Spinal cord (tissue), 10 donors: ENCODE measurements at places on chromosomes 2 and 18.

DNA sequence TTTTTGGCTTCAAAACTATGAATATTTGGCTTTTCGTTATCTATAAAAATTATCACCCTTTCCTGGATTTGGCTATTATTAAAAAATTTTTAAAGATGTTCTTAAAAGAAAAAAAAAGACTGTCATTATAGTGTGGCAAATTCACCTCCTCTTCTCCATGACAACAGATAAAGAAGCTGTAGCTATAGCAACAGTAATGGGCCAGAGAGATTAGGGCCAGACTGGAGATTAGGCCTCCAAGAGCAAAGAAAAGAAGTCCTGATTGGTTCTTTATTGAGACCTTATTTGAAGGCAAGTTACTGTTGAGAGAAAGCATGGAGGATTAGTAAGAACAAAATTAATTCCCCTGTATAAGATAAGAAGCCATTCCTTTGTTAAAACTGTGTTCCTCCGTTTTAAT, 812.5 kb downstream of the DCC start:
- DNase-seq, result no peak

DNA sequence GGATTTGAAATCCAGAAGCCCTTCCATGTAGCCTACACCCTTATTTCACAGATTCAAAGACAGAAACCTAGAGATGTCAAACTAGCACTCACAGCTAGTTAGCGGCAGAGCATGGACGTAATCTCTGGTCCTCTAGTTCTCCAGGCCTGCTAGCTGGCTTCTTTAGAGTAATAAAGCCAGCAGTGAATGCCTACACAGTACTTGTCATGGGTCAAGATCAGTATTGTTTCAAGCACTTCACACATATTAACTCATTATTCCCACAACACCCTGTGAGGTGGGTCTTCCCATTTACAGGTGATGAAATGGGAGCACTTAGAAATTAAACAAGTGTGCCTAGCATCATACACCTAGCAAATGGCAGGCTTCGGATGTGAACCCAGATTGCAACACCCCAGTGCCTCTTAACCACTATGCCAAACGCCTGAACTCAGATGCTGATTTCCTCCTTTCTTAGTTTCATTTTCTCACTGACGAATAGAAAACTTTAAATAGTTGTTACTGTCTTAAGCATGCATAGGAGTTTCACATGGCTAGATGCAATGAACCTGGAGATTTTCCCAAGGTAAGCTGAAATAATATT, 14.5 kb upstream of the ZBTB14 start:
- no peak for DNase-seq

GRCh38 chr2:112881217-112881985, 29.6 kb upstream of the IL37 start:
- peak; percentile 14 for DNase-seq

GRCh38 chr2:234629596-234629995, 132.7 kb upstream of the ARL4C start:
- peak; percentile 85 for DNase-seq

DNA sequence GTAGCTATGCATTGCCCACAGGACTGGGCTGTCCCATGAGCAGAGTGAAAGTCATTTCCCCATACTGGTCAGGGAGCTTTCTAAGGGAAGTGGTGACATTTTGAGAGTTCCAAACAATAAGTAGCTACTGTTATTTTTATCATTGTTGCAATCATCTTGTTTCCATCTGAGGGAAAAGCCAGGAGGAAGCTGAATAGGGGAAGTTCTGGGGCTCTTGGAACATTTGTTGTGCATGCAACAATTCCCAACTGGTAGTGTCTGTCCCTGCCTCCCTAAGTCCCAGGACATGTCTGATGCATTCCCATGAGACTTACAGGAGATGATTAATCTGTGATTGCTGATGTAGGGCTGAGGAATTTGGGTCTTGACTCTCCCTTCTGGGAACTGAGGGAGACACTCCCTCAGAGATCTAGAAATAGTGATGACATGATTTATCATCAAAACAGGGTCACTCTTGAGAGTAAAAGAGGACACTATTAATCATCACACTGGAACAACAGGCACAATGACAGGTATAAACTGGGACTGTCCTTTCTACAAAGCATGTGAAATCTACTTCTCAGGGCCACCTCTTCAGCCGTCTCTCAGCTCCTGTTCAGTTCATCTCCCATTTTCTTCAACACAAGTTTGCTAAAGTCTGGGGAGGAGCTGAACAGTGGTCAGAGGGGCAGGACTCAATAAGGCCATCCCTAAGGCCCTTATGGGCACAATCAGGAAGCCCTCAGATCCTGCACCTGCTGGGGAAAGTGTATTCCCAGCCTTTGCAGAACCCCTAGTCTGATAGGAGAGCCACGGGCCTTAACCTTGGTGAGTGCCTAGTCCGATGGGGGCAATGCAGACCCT, 28.0 kb upstream of the MARCO start:
- no peak for DNase-seq

DNA sequence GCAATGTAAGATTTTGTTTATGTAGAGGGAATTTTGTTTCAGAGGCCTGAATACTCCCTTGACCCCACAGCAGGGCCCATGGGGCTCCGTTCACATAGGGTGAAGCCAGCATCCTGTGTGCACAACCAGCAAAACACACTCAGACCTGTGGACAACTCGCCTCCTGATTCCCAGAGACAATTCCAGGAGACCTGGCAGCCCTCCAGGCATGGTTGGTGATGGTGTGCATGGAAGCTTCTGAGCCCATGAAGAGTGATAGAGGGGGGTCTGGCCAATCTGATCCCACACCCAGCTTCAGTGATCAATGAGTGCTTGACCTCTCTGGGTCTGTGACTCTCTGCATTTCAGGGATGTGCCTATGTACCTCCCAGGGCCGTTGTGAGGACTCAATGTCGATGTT, 91.0 kb upstream of the RAB6C start:
- DNase-seq, result no peak

GRCh38 chr2:112488201-112488600, 6.2 kb downstream of the TTL start:
- no peak for DNase-seq

- no peak for DNase-seq
Measured at GRCh38 chr18:61596296-61596695, 263.1 kb downstream of the CDH20 start.

- DNase-seq, result no peak
Measured at GRCh38 chr2:9889812-9890261, 46.6 kb downstream of the TAF1B start.

DNA sequence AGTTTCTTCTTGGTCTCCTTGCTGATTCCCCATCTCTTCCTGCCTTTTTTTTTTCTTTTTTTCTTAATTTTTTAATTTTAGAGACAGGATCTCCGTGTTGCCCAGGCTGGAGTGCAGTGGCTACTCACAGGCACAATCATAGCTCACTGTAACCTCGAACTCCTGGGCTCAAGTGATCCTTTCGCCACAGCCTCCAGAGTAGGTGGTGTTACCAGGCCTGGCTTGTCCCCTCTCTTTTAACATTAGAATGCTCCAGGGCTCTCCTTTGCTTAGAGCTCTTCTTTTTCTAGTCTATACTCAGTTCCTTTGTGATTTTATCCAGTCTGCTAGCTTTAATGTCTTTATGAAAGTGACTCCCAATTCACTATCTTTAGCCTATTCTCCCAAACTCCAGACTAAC, 89.2 kb downstream of the ARHGEF33 start:
- DNase-seq, result no peak

DNA sequence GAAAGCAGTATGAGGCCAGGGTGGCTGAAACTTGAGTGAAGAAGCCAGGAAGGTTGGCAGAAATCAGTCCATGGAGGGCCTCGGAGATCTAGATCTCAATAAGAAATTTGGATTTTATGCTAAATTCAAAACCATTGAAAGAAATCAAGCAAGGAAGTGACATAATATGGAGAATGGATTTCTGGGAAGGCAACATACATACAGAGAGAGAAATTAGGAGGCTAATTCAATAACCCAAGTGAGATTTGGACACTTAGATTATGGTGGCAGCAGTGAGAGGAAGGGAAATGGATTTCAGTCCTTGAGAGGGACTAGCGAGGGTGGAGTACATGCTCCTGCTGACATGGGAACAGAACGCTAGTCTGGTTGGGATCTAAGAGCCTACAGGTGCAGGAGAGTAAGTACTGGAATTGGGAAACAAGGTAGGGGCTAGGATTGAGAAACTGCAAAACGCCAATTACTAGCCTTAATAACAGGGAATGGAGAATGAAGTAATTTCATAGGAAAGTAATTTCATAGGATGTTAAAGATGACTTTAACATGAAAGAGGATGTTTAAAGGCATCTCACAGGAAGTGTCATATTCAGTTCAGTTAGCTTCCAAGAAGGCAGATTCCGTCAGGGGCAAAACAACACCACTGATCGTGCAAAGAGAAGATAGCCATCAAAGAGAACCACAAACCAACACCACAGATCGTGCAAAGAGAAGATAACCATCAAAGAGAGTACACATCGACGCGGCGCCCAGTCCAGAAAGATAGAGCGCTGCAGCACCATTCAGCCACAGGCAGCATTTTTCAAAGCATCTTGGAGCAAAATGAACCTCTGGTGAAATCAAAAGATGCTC, 27.2 kb downstream of the CDKL4 start:
- no peak for DNase-seq

DNA sequence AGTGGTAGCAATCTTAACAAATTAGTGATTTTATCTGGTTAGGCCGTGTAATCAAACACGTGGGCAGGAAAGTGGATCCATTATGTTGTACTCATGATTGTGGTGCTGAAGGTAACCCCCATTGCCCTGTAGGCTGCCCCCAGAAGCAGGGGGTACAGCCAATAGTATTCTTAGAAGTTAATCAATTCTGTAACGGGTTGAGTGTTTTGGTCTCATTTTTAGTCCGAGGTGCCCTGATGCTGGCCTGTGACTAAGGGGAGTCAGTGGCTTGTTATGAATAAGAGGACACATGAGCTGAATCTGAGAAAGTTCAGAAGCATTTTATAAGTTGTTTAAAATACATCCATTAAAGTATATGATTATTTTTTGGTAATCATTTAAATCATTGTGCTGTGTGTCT, 8.6 kb downstream of the EPAS1 start:
- no peak for DNase-seq

DNA sequence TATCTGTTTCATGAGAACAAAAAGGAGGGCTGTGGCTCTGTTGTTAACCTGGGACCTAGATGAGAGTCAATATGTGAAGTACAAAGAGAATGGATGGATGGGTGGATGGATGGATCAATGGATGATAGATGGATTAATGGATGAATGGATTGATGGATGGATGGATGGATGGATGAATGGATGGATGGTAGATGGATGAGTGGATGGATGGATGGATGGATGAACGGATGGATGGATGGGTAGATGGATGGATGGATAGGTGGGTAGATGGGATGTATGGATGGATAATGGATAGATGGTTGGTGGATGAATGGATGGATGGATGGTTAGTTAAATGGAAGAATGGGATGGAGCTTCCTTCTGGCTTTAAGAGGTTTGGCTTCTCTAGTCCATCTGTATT, 396.7 kb downstream of the ALK start:
- DNase-seq, result no peak

DNA sequence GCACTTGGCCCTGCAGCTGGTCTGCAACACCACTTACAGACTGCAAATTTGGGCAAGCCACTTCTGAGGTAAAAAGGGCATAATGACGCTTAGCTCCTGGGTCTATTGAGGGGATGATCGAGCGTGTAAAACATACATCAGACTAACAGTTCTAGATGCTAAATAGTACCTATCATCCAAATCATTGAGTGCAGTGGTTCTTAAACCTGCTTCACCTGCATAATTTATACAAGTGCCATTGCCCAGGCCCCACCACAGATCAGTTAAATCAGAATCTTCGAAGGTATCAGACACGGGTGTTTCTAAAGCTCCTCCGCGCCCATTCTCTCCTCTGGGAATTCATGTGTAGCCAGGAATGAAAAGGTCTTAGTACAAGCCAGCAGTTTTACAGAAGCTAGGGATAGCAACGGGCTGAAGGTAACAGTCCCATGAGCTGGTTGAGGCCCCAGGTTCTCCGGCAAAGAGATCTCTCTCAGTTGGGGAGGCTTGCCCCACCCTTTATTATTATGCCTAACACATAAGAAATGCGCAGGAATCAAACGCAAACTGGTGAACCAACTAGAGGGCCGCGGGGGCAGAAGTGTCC, 737 bp upstream of the RNF181 start:
- DNase-seq, result no peak

- DNase-seq, result no peak
Measured at GRCh38 chr2:239361311-239361642, 39.5 kb downstream of the HDAC4 start.

DNA sequence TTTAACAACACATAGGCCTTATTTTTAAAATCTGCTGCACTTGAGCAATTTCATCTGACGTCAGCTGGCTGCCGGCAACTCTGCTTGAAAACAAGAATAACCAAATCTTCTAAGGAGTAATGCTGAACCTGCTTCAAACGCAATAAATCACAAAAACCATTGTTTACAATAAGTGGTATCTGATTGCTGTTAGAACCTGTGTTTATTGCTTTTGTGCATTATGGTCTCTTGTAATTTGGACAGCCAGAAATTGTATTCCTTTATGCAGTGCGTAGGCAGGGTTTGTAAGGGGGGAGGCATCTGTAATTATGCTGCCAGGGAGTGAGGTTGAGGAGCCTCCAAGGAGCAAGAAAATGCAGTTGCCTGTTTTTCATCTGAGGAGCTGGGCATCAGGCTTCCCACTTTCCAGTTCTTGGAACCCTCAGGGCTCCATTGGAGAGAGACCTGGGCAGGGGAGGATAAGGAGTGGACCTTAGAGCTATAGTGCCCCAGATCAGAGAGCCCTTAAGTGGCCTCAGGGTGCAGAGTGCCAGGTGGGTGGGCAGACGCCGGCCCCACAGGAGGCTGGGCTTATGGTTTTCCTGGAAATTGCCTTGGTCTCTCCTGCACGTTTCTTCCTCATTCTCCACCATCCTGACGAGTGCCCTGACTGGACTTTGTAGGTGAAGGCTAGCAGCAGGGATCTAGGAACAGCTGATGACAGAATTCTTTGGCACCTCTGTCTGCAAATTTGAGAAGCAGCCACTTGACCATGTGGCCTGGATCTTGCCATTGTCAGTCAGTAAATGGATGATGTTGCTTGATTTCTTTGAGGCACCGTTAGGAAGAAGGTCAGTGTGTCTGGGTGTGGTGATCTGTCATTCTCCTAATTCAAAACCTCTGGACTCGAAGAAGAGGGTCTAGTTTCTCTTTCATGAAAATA, 129.2 kb downstream of the KLHL29 start:
- DNase-seq, result no peak

GRCh38 chr18:6881034-6881820, 151.7 kb downstream of the ARHGAP28 start:
- no peak for DNase-seq

GRCh38 chr2:65404988-65405697, 27.3 kb downstream of the SPRED2 start:
- no peak for DNase-seq

GRCh38 chr18:10995550-10995949, 153.8 kb downstream of the PIEZO2 start:
- no peak for DNase-seq

DNA sequence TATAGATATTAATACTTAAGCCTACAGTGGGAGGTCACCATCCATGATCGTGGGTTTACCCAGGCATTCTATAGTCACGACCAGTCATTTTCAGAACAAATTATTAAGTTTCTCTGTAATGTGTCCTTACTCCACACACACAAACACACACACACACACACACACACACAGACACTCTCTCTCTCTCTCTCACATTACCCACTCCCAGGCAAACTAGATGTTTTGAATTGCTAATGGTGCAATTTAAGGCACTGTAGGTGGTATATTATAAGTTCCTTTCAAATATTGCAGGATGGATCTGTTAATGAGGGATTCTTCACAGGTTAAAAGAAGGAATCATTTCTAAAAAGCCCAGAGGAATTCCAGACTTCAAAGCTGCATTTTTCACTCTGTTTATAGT, 657.8 kb downstream of the MBD2 start:
- peak; percentile 85 for DNase-seq
